ENCODE measurements at places on chromosomes 16 and 17. TPM values are rescaled to one million over a fixed set of nuclear protein-coding genes. Genes with fewer than 3 reads are reported as not detected.

- no peak for DNase-seq
- no peaks in the 10 kb centered on the region for H3K4me1 ChIP-seq
- H3K4me3 ChIP-seq, result no peak overlapping the region
- no peaks in the 10 kb centered on the region for H3K27me3 ChIP-seq
Measured at GRCh38 chr17:40422990-40423633, 5.4 kb upstream of the TOP2A start.

The TMEM88 gene
- 16.2 TPM for total RNA-seq

GRCh38 chr16:11129378-11129781 lies 126.6 kb downstream of the SOCS1 start:
- H3K27ac ChIP-seq, result no peak overlapping the region
- peaks cover 36% of the 10 kb centered on the region for H3K4me1 ChIP-seq
- no peak overlapping the region for H3K4me3 ChIP-seq
- H3K36me3 ChIP-seq, result no peaks in the 10 kb centered on the region
- no peaks in the 10 kb centered on the region for H3K27me3 ChIP-seq
- no peak for DNase-seq

DNA sequence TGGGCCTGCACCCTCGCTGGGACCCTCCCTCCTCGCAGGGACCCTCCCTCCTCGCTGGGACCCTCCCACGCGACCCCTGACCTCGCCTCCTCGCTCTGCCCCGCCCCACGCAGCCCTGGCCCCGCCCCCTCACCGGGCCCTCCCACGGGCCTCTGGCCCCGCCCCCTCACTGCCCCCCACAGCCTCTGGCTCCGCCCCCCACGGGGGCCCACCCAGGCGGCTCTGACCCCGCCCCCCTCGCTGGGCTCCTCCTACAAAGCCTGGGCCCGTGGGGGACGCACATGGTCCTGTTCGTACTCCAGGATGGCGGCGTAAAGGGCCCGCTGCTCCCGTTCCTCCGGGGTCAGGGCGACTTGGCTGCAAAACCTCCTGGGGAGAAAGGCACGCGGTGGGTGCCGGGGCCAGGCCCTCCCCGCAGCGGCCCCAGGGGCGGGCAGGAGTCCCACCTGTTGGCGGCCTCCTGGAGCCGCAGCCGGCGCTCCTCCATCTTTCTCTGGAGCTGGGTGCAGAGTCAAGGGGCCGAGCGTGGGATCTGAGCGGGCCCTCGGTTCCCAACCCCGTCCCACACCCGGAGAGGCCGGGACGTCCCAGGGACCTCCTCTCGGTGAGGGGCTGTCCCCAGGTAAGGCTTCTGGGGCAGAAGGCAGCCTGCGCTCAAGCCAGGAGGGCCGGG lies 9.0 kb downstream of the VPS9D1 start:
- no peaks in the 10 kb centered on the region for H3K27me3 ChIP-seq
- no peak overlapping the region for H3K27ac ChIP-seq
- peaks cover 10% of the 10 kb centered on the region for H3K4me1 ChIP-seq
- H3K4me3 ChIP-seq, result peak overlapping the region; percentile 17
- peak; percentile 50 for DNase-seq
- no peaks in the 10 kb centered on the region for H3K36me3 ChIP-seq

DNA sequence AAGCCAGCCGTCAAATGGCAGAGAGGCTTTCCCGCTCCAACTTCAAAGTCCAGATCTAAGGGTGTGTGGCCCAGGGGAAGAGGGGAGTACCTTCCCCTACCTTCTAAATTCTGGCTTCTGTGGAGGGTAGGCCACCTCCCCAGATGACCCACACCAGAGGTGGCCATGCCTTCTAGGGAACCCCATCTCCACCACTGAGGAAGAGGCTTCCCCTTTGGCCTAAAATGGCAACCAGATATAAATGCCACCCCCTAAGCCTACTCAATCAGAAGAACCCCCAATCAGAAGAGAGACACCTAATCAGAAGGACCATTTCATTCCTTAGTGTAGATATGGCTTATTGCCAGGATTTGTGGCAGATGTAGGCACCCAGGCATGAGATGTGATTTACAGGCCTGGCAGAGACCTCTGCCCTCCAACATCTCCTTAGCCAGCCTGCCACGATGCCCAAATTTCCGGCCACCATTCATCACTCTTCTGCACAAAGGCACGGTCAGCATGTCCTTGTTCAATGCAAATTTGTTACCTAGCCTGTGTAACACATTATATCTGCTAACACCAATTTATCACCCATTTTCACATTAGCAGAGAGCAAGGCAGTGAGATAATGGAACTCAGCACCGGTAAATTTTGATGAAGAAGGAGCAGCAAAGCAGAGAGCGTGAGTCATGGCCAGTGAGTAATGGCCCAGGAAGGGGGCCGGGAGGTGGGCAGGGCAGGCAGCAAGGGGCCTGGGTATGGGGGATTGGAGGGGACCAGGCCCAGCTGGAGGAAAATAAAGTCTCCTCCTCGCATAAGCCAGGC lies 1.2 kb upstream of the MGAT5B start:
- no peak for DNase-seq
- H3K27ac ChIP-seq, result no peak overlapping the region
- no peak overlapping the region for H3K4me3 ChIP-seq
- peaks cover 33% of the 10 kb centered on the region for H3K27me3 ChIP-seq
- peaks cover 20% of the 10 kb centered on the region for H3K4me1 ChIP-seq

The PRAC1 gene
- total RNA-seq, result not detected

The ITGA2B gene
- 0.33 TPM for total RNA-seq

The ANKRD40CL gene
- total RNA-seq, result 1.6 TPM

The ZNF646 gene
- total RNA-seq, result 14.5 TPM

- no peaks in the 10 kb centered on the region for H3K36me3 ChIP-seq
- H3K4me1 ChIP-seq, result no peaks in the 10 kb centered on the region
- no peak overlapping the region for H3K27ac ChIP-seq
- DNase-seq, result no peak
- H3K4me3 ChIP-seq, result no peak overlapping the region
- no peaks in the 10 kb centered on the region for H3K27me3 ChIP-seq
Measured at GRCh38 chr17:37037590-37038155, 88.9 kb downstream of the AATF start.

GRCh38 chr16:53974484-53975080 lies 270.6 kb downstream of the FTO start:
- H3K4me3 ChIP-seq, result no peak overlapping the region
- H3K36me3 ChIP-seq, result no peaks in the 10 kb centered on the region
- H3K4me1 ChIP-seq, result no peaks in the 10 kb centered on the region
- H3K27ac ChIP-seq, result no peak overlapping the region

GRCh38 chr17:64120159-64120810 lies 9.7 kb downstream of the ERN1 start:
- no peak overlapping the region for H3K4me3 ChIP-seq
- peaks cover 80% of the 10 kb centered on the region for H3K4me1 ChIP-seq
- no peak overlapping the region for H3K27ac ChIP-seq
- DNase-seq, result no peak
- H3K36me3 ChIP-seq, result no peaks in the 10 kb centered on the region
- H3K27me3 ChIP-seq, result no peaks in the 10 kb centered on the region

- no peak for DNase-seq
- no peak overlapping the region for H3K4me3 ChIP-seq
- H3K27me3 ChIP-seq, result no peaks in the 10 kb centered on the region
- H3K27ac ChIP-seq, result no peak overlapping the region
- H3K36me3 ChIP-seq, result no peaks in the 10 kb centered on the region
Measured at GRCh38 chr17:22692066-22692805, 999.9 kb downstream of the KCNJ18 start.

DNA sequence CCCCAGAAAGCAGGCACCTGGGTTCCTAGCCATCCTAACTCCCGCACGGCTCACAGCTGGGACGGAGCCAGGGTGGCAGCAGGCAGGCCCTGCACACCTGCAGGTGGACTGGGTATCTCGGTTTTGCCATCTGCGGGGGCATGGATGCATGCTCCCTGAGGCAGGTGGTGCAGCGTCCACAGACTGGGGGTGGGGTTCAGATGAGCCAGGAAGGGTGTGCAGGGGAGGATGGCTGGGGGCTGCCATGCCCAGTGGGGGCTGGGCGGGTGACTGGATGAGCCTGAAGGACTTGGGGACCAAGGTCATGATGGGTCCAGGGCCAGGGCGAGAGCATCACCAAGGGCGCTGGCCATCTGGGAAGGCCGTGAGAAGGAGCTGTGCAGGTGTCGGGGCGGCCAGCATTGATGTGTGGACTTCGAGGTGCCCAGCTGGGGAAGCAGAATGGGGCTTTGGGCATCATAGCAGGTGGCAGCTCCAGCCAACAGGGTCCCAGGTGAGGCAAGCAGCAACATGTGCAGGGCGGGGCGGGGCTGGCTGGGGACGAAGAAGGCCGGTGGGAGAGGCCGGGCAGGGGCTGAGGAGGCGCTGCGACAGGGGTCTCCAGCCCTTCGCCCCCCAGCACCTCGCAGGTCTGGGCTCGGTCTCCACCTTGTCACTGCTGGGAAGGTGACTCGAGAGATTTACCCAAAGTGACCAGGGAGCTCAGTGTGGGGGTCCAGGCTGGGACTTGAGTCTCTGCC lies 41.0 kb upstream of the ZNF469 start:
- no peaks in the 10 kb centered on the region for H3K4me1 ChIP-seq
- H3K27me3 ChIP-seq, result no peaks in the 10 kb centered on the region
- no peak overlapping the region for H3K4me3 ChIP-seq
- DNase-seq, result no peak
- no peaks in the 10 kb centered on the region for H3K36me3 ChIP-seq

DNA sequence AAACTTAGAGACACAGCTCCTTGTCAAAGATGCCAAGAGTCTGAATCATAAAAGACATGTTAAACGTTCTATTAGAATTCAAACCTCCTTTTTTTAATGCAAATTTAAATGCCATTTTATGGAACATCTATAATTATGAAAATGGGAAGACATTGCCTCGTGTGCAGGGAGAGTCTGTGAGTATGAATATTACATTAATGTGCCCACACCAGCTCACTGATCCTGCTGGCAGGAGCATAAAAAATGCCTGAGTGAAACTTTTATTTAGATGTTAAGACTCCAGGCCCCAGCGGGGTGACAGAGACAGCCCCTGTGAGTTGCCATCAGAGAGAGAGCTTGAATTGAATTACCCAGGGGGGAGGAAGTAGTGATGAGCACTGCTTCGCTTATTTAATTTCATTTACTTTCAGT lies 84.8 kb downstream of the SNX11 start:
- no peaks in the 10 kb centered on the region for H3K36me3 ChIP-seq
- H3K27me3 ChIP-seq, result no peaks in the 10 kb centered on the region
- H3K4me3 ChIP-seq, result no peak overlapping the region
- no peak overlapping the region for H3K27ac ChIP-seq
- no peaks in the 10 kb centered on the region for H3K4me1 ChIP-seq
- no peak for DNase-seq

The C17orf58 gene
- 6.0 TPM for total RNA-seq

The MPP3 gene
- 20.2 TPM for total RNA-seq

The SLC5A11 gene
- not detected for total RNA-seq

GRCh38 chr17:74194682-74195081 lies 8.8 kb upstream of the RPL38 start:
- peaks cover 12% of the 10 kb centered on the region for H3K4me1 ChIP-seq
- H3K27ac ChIP-seq, result no peak overlapping the region

- peak overlapping the region; percentile 36 for H3K27ac ChIP-seq
- H3K27me3 ChIP-seq, result no peaks in the 10 kb centered on the region
Measured at GRCh38 chr17:42937712-42938596, 26.3 kb downstream of the AARSD1 start.

Measured in body of pancreas (tissue), 4 donors.